ENCODE measurements at places on chromosomes 13 and 19.
A peak's percentile ranks its signal among the peaks of the same experiment; 100 is the strongest.

DNA sequence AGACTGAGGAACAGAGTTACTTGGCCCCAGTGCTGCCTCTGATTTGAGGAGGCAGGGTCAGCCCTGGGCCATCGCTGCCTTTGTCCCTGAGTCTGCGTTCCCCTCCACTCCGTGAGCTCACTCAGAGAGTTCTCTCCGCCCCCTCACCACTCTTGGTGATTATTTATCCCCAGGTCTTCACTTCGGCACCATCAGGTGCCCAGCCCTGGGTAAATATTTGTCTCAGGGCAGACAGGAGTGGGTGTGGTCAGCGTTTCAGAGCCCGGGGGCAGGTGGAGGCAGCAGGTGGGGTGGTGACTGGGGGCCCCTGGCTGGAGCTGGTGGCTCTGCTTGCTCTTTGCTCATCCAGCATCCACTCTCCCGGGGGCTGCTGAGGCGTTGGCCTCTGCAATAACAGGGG lies 20.6 kb downstream of the PPP1R37 start:
- DNase-seq, result no peak

DNA sequence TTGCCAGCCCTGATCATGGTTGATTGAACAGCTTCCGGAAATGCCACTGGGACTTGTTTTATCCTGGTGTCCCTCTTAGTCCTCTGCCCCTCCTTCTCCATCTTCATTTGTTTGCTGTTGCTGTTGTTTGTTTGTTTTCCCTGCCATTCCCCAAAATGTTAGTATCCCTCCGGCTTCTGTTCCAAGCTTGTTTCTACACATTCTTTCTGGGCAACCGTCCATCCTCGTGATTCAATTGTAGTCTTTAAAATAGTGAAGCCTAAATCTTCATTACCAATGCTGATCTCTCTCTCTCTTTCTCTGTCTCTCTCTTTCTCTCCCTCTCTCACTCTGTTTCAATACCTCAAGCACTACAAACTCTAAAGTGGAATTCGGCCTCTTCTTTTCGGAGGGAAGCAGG lies 649.3 kb upstream of the ARGLU1 start:
- DNase-seq, result peak; percentile 34

DNA sequence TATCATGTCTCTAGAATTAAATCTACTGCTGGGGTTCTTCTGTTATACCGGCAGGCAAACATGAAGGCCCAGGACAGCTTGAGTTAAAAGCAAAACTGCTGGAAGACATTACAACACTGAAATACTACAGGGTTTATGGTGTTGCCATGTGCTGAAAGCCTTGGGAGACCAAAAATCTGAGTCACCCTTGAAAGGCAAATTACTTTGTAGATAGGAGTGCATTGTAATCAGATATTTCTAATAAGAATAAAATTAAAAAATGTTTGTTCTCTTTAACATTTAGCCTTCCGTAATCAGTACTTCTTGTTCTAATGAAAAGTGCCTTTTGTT lies 181.3 kb downstream of the PCDH9 start:
- DNase-seq, result peak; percentile 92

GRCh38 chr19:5094768-5095567 lies 126.1 kb downstream of the KDM4B start:
- no peak for DNase-seq

DNA sequence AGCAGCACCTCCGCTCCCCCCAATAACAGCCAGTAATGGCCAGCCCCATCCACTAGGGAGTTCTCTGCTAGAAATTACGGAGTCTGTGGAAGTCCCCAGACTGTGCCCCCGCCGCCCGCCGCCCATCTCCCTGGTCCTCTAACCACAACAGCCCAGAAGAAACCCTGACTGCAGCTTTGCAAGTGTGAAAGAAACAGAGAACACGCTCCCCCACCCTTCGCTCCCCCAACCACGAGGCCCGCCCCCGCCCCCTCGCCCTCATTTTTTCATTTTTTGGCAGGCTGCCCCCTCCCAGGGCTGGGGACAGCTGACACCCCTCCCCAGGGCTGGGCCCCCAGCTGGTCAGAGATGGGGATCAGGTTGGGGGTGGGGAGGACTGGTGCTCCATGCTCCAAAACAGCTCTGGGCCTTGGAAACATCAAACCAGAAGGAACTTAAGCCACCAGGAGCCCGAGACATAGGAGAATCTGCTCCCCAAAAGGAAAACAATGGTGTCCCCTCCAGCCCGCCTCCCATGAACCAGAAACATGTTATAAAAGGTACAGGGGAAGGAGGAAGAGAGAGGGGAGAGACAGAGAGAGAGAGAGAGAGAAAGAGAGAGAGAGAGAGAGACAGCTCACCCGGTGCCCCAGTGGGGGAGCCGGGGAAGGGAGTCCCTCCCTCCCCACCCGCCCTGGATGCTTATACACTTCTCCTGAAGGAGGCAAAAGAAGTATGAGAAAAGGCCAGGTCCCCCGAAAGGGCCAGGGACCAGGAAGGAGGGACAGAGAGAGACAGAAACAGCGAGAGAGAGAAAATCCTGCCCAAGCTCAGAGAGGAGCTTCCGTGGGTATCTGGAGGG lies 29.8 kb upstream of the ASF1B start:
- DNase-seq, result no peak

DNA sequence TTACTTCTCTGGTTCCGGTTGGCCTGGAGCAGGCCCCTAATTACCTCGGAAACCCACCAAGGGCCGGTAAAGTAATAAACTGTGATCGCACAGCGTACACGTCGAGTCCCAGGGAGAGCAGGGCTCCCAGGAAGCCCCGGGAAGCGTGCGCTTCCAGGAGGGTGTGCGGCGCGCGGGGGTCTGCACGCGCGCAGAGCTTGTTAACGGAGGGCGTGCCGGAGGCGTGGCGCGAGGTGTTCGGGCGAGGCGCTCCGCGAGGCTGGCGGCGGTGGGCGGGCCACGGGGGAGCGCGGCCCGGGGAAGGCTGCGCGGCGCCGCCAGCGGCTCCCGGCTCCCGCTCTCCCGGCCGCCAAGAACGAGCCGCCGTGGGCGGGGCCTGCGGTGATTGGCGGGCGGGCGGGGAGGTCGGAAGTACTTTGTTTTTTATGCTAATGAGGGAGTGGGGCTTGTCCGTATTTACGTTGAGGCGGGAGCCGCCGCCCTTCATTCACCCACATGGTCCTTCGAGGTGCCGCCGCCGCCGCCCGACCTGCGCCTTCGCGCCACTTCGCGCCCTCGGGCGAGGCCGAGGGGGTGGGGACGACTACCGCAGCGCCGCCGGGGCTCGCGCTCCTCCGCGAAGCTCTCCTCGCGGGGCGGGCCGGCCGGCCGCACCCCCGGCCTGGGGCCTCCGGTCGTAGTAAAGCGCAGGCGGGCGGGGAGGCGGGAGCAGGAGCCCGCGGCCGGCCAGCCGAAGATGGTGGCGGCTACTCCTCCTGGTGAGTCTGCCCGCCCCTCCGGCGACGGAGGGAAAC lies at the start of gene MIR17HG:
Gene MIR17HG, plus strand, starts transcription at position 486 of the 794 bp plus-strand sequence.
- DNase-seq, result peak; percentile 88

DNA sequence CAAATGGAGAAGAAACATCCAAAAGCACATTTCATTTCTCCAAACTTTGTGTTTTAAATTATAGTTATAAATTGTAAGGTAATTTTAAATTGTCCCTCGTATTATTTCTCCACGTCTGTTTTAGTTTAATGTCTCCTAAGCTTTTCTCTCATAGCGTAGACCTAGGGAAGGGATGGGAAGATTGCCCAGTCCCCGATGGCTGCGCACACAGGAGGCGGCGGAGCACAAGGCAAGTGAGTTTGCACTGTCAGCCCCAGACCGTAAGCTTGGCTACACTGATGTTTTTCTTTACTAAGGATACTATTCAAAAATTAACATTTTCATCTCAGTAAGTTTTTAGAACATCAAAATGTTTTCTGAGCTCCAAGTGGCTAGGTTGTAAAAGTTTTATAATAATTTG lies 72.3 kb downstream of the GPR12 start:
- no peak for DNase-seq

DNA sequence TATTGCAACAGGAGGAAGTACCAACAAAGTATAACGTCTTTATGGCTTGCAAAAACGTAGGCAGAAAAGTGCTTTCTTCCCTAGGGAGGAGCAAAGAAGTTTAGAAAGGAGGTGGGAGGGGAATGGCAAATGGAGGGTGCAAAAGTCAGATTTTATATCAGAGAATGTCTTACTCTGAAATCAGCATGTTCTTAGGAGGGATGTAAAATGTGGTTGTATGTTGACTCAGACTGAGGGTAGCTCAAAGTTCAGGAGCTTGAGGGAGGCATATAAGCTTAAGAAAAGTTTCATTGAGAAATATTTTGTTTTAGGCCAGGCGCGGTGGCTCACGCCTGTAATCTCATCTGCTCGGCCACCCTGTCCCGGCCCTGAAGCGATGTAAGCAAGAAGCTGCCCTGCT lies 1.7 kb downstream of the ZNF90 start:
- peak; percentile 59 for DNase-seq

DNA sequence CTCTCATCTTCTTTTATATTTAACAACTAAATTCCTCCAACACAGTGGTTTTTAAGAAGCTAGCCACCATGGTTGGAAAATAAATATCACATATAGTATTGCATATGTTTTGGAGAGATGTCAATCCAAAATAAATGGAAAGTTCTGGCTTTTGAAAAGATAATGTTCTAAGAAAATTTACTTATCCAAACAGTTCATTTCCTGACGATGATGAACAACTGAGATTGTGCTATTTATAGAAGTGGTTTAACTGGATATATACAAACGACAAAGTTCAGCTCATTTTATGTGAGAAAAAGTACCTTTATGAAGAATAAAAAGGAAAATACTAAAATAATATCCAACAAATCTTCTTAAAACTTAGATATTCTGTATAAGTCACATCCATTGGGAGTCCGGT lies 174.7 kb downstream of the MZT1 start:
- DNase-seq, result peak; percentile 56

DNA sequence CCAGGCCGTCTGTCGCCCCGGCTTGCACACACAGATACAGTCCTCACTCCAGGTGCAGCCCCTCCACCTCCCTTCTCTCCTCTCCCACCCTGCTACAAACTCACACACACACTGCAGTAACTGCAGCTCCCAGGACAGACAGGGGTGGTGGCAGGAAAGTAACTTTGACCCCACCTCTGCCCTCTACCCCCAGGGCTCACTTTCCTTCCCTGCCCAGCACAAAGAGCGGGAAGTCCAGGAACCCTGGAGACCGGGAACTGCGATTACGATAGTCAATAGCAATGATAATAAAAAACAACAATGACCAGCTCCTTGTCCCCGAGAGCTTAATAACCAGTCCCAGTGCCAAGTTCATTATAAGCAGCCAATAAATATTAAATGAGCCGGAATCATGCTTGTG lies at the start of gene CEACAM20:
Gene CEACAM20, minus strand, starts transcription at position 140 of the 400 bp plus-strand sequence. CDS start 166 bp downstream, outside the sequence.
- no peak for DNase-seq

DNA sequence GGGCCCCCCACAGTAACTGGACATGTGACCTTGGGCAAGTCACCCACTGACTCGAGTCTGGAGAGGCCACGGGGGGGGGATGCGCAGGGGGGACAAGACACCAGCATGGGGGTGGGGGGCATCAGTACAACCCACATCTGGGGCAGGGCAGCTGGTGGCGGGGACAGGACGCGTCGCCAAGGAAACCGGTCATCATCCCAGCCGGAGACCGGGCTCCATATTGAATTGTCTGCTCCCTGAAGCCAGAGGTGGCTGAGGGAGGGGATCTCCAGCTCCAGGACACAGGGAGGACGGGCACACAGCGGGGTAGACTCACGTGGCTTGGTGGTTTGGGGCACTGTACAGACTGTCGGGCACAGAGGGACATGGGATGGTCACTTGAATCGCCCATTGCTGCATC lies 11.4 kb downstream of the ONECUT3 start:
- no peak for DNase-seq

GRCh38 chr13:43698009-43698408 lies 88.8 kb downstream of the ENOX1 start:
- no peak for DNase-seq

GRCh38 chr13:98325724-98326123 lies 148.7 kb upstream of the RNF113B start:
- DNase-seq, result no peak

GRCh38 chr13:113205428-113205931 lies 3.0 kb downstream of the PCID2 start:
- peak; percentile 76 for DNase-seq

Measured in iris pigment epithelial cell (primary cell).